ENCODE measurements at places on chromosomes 2 and 18.

DNA sequence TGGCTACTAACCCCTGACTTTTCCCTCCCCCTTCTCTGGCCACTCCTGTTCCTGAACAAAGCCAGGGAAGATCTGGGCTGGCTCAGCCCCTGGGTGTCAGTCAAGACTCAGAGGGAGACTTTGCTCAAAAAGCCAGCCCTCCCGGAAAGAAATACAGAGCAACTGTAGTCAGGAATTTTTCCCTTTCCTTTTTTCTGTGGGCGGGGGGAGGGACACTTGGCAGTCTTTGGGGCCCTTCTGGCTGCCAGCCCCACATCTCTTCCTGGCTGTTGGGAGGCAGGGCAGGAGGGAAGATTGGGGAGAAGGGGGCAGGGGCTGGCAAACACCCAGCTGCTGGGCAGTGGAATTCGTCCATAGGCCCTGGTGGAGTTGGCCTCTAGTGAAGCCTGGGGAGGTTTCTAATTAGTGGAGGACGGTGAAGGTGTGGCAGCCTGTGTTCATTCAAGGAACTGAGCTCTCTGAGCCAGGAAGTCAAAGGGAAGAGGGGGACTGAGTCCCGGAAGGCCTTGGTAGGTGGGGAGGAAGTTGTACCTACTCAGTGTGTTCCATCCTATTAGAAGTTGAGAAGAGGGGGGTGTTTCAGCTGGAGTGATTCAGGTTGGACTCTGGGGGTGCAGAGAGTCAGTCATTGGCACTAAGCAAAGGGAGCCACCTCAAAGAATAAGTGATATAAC, 10.9 kb downstream of the IGFBP2 start:
- no peak for DNase-seq

GRCh38 chr2:119006441-119006840, 64.4 kb downstream of the MARCO start:
- DNase-seq, result no peak

DNA sequence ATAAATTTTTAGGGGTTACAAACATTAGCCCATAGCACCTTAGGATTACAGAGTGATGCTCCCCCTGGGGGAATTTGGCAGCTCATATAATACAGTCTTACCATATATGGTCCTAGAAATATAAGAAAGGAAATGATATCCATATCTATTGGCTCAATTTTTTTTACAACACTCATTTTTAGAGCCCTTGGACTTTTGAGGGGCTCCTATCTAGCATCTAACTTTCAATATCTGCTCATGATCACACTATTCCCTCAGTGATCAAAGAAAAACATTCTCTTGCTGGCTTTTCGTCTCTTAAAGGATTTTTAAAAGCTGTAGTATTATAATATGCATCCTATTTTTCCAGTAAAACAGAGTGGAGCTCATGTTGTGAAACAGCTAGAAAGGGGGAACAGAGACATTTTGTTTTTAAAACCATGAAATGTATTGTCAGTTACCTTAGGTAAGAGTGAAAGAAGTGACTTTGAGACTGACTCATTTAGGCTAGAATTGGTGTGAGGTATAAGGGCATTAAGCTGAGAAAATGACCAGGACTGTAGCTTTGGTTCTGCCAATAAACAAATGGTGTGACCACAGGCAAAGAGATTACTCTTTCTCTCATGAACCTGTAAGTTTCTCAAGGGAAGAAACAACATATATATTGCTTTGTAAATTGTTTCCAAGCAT, 65.8 kb downstream of the ALPK2 start:
- peak; percentile 58 for DNase-seq

GRCh38 chr2:175430236-175430635, 248.7 kb upstream of the ATP5MC3 start:
- DNase-seq, result no peak

DNA sequence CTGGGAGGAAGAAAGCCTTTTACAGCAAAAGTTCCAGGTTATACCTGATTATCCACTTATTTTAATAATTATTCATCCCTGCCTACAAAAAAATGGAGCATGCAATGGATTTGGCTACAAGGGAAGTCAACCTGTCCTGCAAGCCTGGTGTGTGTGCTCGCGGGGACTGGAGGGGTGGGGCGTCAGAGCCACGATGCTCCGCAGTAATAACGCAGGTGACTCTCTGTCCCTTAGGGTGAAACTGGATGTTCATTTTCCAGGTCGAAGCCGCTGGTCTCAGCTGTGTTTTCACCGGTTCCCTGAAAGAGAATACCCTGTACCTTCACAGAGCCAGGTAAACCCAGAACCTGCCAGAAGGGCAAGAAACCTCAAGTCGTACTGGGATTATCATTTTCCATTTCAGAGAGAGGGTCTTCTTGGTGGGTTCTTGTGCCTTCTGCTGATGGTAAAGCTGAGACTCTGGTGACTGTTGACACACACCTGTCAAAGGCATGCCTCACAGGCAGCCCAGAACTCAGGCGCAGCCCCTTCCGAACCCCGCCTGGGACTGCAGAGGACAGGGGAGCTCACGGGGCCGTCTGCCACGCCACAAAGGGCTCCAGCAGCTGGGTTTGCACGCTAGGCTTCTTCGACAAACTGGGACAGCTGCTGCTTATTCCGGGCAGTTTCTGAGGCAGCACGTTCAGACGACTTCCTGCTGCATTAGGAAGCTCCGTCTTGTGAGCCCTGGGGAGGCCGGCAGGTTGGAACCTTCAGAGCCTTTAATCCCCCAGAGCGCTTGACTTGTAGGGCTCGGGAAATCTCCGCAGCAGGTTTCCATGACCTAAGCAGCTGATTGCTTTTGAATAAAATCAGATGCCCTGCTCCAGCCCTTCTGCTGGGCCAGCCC, 58.6 kb downstream of the KCNG2 start:
- DNase-seq, result peak; percentile 85

- no peak for DNase-seq
These were observed 73.4 kb downstream of the CCDC93 start for GRCh38 chr2:117940436-117940835.

- DNase-seq, result no peak
These were observed 19.4 kb downstream of the KRCC1 start for GRCh38 chr2:88036182-88036581.

GRCh38 chr18:10252494-10252893, 201.9 kb upstream of the APCDD1 start:
- no peak for DNase-seq

DNA sequence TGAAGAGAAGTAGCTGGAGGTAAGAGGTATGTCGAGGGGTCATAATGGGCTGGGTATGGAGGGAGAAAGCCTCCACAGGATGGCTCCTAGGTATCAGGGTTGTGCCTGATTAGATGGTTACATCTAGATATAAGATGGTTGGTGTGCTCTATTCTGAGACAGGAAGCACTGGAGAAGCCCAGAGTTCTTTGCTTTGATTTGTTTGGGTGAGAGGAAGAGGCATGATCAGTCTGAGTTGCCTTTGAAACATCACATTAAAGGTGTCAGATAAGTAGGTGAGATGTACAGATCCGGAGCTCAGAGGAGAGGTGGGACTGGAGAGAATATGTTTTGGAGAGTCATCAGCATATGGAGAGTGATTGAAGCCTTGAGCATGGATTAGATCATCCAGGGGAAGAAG, 74.1 kb downstream of the KLHL29 start:
- DNase-seq, result no peak

- DNase-seq, result peak; percentile 37
These were observed 140.4 kb upstream of the VRK2 start for GRCh38 chr2:57906152-57906732.

- DNase-seq, result no peak
These were observed 571.7 kb upstream of the FANCL start for GRCh38 chr2:58812771-58813344.

DNA sequence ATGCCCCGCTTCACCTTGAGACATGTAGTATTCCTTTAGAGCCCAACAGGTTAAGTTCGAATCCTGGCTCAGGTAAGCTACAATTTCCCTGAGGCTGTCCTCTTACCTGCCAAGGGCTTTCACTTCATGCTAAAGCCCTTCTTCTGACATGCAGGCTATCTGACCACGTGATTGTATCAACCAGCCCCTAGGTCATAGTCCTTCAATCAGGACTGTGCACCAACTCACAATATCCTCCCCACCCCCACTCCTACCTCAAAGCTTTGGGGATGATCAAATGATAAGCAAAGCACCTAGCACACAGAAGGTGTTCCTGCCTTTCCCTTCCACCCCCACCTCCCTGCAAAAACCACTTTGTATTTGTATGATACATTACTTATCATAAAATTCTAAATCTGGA, 78.9 kb downstream of the AAK1 start:
- no peak for DNase-seq

DNA sequence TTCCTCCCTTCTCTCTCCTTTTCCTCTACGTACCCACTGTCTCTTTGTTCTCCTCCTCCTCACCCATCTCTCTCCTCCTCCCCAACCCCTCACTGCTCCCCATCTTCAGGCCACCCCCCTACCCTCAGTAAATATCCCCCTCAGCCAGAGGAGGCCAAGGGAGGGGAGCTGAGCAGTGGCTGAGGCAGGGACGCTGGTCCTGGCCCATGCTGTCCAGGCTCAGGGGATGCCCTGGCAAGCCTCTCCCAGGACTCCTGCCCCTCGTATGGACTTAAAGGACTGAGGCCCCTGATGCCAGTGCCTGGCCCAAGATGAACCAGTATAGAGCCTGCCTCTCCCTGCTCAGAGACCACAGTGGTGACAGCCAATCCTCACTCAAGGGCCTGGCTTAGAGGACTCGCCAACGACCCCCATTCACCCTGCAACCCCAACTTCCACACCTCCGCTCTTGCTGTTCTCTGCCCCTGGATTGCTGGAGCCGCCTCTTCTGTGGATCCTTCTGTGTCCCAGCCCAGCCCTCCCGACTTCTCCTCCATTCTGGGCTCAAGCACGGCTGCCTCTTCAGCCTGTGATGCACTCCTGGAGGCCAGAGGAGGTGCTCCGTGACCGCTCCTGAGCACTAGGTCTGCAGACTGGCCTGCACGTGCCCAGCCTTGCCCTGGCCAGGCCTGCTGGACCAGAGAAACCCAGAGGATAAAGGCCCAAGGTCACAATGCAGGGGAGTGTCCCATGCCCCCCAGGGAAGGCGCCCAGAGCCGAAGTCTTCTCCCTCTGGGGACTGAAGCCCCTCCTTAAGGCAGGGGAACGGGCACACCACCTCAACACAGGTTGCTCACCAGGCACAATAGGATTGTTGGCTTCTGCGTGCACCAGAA, 9.5 kb upstream of the DUSP2 start:
- DNase-seq, result no peak

GRCh38 chr2:38016219-38016618, 59.7 kb downstream of the CYP1B1 start:
- DNase-seq, result no peak

DNA sequence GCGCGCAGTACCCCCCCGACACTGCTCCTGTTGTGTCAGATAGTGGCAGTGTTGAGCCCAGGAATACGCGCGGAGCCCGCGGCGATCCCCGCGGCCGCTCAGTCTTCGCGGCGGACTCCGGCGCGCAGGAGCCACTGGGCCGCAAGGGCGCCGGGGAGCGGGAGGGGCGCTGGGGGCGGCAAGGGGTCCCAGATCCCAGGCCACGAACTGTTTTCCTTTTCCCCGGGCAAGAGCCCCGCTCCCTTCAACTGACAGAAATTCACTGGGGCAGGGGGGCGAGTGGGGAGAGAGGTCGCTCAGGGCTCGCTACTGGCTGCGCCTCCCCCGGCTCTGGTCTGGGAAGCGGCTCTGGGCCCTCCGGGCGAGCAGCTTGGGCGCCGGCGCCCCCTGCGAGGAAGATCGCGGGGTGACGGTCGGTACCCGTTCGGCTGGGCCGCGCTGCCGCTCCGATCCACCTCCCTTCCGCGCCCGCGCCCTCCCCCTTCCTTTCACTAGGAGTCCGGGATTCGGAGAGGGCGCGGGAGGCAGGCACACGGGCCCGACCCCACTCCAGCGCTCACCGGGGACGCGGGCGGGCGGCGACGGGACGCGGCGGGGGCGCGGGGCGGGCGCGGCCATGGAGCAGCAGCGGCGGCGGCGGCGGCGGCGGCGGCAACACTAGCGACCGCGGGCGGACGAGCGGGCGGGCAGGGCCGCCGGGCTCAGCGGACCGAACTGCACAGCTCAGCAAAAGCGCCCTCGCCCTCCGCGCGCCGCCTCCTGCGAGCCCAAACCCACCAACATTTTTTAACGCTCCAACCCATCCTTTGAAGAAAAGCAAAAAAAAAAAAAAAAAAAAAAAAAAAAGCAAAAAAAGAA, 1.4 kb upstream of the SETBP1 start:
- DNase-seq, result peak; percentile 94

GRCh38 chr18:51051105-51051712, 21.2 kb downstream of the SMAD4 start:
- no peak for DNase-seq

DNA sequence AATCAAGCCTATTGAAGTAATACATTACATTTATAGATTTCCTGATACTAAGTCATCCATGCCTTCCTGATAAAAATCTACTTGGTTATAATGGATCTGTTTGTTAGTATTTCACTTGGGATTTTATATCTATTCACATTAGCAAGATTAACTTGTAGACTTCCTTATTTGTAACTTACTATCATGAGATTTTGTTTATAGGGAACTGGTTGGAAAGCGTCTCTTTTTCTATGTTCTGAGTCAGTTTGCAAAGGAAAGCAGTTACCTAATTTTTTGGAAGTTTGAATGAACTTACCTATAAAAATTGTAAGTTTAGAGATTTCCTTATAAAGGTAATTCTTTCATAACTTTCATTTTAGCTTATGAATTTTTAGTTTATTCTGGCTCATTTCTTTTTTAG, 141.4 kb downstream of the SMAD7 start:
- no peak for DNase-seq

- DNase-seq, result peak; percentile 20
These were observed 30.0 kb upstream of the ITGAV start for GRCh38 chr2:186559848-186560247.

- no peak for DNase-seq
These were observed 43.4 kb upstream of the SMAD7 start for GRCh38 chr18:48994044-48994651.
